Tracheal epithelial cell (primary cell): ENCODE measurements at places on chromosomes 3 and 15. TPM values are rescaled to one million over a fixed set of nuclear protein-coding genes. Genes with fewer than 3 reads are reported as not detected.

Gene TMEM158
- total RNA-seq = 1.5 and 8.4 TPM in 2 replicates

Gene ACSBG1
- not detected in 2 replicates for total RNA-seq

Gene FILIP1L
- 0.43 and 5.3 TPM in 2 replicates for total RNA-seq

Gene CSPG5
- total RNA-seq = 0.21 and 0.72 TPM in 2 replicates
